ENCODE measurements at places on chromosomes 5 and 9.

GRCh38 chr9:134671341-134672113 lies 29.9 kb downstream of the COL5A1 start:
- no peak for DNase-seq

- DNase-seq, result no peak
Measured at GRCh38 chr9:22863736-22864135, 417.1 kb downstream of the DMRTA1 start.

GRCh38 chr5:173648308-173648866 lies 31.9 kb upstream of the BOD1 start:
- no peak for DNase-seq

GRCh38 chr9:114824110-114824509 lies 18.3 kb upstream of the TNFSF15 start:
- peak; percentile 18 for DNase-seq

DNA sequence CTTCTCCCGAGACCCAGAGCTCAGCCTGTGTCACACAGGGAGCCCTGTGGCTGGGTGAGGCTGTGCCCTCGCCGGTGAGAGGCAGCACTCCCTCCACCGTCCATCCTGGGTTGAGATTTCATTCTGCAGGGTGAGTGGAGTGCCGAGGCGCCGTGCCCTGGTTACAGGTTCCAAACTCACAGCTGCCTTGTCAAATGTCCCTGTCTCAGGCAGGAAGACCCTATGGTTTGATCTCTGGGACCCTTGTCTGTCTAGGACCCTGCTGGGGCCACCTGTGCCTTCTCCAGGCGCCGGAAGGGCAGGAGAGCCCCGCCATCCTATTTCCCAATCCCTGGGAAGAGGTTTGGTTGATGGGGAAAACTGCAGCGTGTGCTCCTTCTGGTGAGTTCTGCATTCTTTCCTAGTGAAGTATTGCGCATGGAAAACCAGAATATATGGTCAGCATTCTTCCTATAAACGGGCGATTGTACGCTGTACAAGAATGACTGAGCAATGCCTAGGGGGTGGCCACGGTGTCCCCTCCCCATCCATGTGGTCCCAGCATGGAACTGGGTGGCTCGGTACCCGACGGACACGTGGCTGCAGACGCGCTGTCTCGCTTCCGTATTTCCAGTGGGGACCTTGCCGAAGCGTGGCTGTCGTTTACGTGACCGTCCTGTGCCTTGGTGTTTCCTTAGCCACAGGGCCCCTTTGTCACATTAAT lies 95.9 kb upstream of the COL5A1 start:
- peak; percentile 84 for DNase-seq

GRCh38 chr5:42377496-42377895 lies 45.7 kb upstream of the GHR start:
- no peak for DNase-seq

DNA sequence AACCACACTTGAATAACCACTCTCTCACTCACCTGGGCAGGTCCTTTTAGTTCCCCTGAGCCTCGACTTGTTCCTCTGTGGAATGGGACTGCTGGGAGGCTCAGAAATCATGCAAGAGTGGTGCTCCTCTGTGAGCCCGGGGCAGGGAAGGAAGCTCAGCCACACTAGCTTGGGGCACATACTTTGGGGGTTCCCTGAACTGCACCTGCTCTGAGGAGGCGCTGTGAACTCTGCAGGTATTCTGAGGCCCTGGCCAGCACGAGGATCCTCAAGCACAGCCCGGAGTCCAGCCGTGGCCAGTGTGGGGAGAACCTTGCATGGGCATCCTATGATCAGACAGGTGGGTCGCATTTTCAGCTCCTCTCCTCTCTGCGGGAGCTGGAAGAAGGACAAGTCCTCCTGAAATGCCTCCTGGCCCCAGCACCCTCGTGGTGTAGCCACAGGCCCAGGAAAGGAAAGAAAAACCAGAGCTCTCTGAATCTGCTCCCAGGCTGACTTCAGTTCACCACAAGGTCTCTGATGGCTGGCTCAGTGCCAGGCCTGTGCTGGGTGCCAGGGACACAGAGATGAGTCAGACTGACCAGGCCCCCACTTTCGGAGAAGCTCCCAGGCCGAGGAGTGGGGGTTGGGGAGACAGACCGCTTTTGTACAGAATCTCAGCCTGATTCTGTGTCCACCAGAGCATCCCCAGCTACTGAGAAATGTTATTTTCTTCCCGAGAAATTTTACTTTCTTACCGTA lies 11.9 kb downstream of the GLIPR2 start:
- peak; percentile 96 for DNase-seq

- peak; percentile 78 for DNase-seq
Measured at GRCh38 chr9:110192531-110193261, 15.3 kb downstream of the C9orf152 start.

- no peak for DNase-seq
Measured at GRCh38 chr5:24693609-24694008, 48.8 kb upstream of the CDH10 start.

DNA sequence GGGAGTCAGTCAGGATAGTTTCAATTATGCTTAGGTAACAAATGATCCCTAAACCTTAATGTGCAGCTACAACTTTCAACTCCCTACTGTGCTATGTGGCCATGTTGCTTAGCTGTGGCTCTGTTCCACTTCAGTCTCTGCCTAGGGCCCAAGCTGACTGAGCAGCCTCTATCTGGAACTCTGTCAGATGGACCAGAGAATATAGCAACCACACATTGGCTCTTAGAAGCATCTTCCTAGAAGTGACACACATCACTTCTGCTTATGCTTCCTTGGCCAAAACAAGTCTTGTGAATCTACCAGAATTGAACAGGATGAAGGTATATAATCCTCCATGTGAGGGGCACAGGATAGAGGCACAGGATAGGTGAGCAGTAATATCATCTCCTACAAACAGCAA lies 36.7 kb upstream of the TNC start:
- DNase-seq, result no peak

GRCh38 chr9:133333566-133333965 lies 2.4 kb downstream of the SURF6 start:
- no peak for DNase-seq

- DNase-seq, result no peak
Measured at GRCh38 chr5:38846379-38847011, 683 bp downstream of the OSMR start.

DNA sequence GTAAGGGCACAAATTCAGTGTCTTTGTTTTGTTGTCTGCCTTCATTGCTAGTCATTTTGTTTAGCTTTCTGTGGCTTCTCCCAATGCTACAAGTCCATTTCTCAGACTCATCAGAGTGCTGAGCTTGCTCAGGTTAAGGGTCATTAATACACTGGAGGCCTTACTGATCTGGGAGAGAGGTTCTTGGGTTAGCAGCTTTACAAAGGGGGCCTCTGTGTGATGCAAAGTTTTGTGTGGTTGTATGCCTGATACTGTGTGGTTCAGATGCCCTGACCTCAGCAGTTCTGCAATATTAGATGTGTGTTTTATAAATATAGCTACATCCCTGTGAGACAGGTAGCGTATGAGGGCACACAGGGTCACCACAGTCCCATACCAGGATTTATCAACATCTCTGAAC lies 34.8 kb upstream of the SMARCA2 start:
- DNase-seq, result no peak

DNA sequence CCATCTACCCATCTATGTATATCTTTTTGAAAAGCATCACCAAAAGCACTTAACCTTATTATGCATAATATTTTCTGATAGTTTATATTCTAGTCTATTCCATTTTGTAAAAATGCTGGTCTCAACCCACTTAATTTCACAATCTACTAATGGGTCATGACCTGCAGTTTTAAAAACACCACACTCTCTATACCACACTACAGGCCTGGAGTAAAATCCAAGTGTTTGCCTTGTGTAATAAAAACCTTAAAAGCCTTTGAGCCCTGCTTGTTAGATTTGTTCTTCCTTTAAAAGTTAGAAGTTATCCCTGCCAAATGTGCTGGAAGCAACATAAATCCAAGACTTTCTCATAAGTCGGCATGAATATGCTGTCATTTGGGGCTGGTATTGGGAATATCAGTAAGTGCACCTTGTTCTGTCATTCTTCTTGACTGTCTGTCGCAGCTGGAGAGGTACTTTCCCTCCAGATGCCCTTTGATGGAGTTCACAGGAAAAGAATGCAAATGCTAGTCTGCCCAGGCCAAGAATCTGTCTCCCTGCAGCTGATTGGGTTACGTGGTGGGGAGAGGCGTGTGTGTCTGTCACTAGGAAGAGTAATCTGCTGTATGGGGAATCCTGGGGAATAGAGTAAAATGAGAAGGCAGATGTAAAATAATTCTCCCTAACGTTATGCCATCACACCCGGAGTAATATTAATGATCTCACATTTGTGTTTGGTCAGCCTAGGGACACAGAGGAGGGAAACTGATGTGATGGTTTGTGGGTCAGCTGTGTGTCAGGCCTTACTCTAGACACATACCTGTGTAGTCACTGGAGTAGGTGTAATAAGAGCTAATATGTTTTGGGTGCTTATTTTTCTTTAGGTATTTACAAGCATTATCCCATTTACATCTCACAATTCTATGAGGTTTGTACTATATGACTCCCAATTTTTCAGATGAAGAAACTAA lies 79.4 kb downstream of the ZNF366 start:
- peak; percentile 40 for DNase-seq

DNA sequence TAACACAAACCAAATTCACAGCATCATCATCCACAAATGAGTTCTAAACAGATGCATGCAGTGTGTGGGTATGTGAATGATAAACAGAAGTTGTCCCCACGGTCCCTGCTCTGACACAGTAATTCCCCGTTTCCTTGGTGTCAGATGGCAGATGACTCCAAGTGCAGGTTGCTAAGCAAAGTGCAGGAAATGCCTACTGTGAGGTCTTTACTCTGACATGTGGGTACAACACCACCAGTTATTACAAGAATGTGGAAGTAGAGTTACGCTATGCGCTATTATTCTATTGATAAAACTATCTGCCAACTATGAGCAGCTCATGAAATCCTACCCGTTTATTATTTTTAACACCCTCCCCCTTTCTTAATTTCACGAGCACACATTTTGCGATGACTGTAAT lies 448.9 kb downstream of the BNC2 start:
- no peak for DNase-seq

- DNase-seq, result no peak
Measured at GRCh38 chr5:19519448-19519847, 468.6 kb downstream of the CDH18 start.

DNA sequence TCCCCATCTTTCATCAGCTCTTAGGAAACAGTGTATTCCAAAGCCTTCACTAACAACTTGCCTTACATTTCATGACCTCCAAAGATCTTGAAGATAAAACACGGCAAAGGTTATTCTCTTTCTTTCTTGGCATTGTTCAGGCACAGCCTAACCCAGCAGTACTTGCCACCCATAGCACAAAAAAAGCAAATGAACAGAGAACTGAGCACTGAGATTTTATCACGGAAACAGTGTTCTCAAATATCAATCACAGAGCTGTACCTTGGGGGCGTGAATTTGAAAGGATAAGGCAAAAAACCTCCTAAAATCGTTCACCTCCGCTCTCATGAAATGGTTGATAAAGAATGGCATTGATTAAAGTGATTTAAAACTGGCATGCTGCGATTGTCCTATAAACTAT lies 16.9 kb upstream of the KCNV2 start:
- no peak for DNase-seq

DNA sequence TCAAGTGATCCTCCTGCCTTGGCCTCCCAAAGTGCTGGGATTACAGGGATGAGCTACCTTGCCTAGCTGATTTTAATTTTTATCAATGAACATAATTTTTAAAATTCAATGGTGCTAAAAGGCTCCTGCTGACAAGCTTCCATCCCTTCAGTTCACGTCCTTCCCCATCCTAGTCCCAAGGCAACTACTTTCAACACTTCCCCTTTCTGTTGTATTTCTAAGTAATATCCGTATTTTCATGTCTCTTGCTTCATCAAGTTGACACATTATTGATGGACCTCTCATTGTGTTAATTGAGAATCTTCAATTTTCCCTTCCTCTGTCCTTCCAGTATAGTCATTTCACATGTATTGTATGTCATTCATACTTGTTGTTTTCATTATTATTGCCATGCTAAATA lies 93.8 kb upstream of the RASGRF2 start:
- no peak for DNase-seq

GRCh38 chr5:22593592-22593991 lies 259.6 kb downstream of the CDH12 start:
- DNase-seq, result no peak

GRCh38 chr9:3646226-3646625 lies 120.4 kb upstream of the RFX3 start:
- no peak for DNase-seq

GRCh38 chr9:120653762-120654161 lies 60.5 kb downstream of the MEGF9 start:
- DNase-seq, result no peak

DNA sequence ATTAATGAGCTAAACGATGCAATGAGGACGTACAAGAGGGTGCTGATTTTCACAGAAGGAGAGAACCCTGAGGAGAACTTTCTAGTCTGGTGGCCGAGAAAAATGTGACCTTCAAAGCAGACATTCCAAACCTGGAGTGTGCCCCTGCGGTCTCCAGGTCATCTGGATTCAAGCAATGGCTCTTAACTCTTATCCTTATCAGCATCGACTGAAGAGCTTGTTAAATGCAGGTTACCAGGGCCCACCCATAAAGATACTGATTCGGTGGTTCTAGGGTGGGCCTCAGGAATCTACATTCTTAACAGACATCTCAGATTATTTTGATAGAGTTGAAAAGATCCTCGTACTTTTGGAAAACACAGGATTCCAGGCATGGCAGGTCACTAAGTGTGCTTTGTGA lies 103.6 kb upstream of the SAP30L start:
- no peak for DNase-seq

DNA sequence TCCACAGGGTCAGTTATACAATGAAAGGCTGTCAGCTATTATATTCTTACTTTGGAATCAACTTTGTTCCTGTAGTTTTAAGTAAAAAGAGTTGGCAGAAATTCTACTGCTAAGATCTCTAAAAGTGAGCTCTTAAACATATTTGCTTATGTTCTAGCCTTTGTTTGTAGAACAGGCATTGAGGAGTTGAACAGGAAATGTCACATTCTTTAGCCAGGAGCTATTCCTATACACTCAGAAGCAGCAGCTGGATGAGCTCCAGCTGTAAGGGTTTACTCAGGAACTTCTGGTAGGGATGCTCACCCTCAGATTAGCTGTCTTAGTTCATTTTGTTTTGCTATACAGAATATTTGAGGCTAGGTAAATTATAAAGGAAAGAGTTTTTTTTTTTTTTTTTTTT lies 22.4 kb upstream of the SPINK14 start:
- no peak for DNase-seq

- DNase-seq, result no peak
Measured at GRCh38 chr5:171628633-171628974, 157.0 kb upstream of the SMIM23 start.

Data from GM04504 (cell line).